ENCODE measurements at places on chromosomes 5 and 9.

GRCh38 chr9:17219261-17219660 is 84.4 kb downstream of the CNTLN start:
- DNase-seq, result no peak

DNA sequence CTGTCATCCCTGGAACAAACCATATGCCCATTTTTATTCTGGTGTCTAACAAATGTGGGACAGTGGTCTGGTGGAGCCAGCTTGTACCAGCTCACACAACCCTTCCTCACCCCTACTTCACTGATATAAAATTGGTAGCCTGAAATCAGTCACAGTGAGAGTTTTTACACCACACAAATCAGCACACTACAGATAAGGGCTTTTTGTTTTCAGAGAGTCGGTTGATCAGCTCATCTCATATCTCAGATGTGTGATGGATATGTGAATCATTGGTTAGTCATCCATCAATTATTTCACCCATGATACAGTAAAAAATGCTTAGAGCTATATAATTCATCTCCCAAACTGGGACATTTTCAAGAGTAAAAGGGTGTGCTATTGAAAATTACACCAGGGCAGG is 529.2 kb downstream of the EBF1 start:
- DNase-seq, result no peak

GRCh38 chr5:136128481-136128880 is 4.2 kb upstream of the SMAD5 start:
- no peak for DNase-seq

GRCh38 chr9:126149661-126150060 is 177.0 kb upstream of the MVB12B start:
- no peak for DNase-seq

DNA sequence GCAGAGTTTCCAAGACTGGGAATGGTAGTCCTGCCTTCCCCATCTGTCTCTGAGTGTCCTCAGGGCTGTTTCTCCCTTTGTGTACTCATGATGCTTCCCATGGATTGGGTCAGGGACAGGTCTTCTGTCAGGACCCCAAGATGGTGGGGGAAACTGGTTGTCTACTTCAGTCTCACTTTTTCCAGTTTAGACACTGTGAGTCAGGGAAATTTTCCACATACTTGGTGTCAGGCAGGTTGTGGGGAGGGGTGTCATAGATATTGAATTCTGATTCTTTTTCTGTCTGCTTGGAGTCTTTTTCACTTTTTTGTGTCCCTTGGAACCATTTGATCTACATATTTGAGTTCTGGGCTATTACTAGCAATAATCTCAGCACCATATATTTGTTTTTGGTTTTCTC is 10.3 kb downstream of the POLK start:
- no peak for DNase-seq

DNA sequence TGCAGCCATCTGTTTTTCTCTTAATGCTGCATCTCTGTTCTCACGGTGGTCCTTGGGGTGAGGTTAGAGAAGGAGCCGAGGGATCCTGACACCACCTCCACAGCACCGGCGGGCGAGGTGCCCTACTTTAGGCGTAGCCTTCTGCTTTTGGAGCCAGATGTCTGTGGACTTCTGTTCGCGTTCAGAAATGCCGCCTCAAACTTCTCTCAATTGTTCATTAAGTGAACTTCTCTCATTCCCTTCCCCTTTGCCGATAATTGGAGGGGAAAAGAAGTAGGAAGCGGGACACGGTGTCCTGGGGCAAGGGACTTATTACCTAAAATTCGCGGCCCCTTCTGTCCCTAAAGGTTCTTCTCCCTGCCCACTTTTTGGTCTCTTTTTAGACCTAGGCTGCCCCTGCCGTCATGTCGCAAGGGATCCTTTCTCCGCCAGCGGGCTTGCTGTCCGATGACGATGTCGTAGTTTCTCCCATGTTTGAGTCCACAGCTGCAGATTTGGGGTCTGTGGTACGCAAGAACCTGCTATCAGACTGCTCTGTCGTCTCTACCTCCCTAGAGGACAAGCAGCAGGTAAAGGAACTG is 455 bp downstream of the KIF20A start:
- DNase-seq, result no peak

Measured in globus pallidus (tissue), 1 donor.